ENCODE measurements at places on chromosomes 1 and 21.
A peak's percentile ranks its signal among the peaks of the same experiment; 100 is the strongest.

- DNase-seq = no peak
Measured at GRCh38 chr21:35035116-35035515, 14.0 kb downstream of the RUNX1 start.

- DNase-seq = no peak
Measured at GRCh38 chr1:48644905-48645605, 131.6 kb downstream of the BEND5 start.

GRCh38 chr1:24226749-24227148, 39.7 kb upstream of the IFNLR1 start:
- DNase-seq = no peak

- DNase-seq = no peak
Measured at GRCh38 chr1:42469727-42470126, 6.6 kb downstream of the CCDC30 start.

- no peak for DNase-seq
Measured at GRCh38 chr1:193451001-193451400, 264.6 kb upstream of the B3GALT2 start.

DNA sequence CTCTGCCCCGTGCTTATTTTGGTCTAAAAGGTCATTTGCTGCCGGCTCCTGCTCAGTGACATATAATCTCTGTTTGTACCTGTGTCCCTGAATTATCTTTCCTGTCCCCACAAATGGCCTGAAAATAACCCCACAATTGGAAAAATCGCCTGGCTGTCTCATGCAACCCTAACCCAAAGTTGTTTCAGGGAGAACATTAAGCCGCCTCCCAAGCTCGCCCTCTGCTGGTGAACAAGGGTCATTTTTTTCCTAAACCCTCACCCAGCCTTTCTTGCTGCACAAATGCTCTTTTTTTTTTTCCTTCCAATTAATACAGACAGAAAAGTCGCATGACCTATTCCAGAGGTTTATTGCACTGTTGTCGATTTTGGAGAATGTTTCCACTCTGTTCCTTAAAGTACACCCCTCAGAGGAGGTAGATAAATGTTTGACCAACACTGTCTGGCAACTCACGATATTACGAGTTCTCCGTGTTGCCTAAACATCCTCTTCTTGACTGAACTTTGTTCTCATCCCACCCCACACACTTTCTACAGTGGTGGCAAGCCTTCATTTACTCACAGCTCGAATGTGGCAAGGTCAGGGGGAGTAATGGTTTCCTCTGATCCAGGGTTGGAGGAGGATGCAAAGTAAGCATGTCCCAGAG, 148.7 kb downstream of the ZZZ3 start:
- peak; percentile 34 for DNase-seq

- no peak for DNase-seq
Measured at GRCh38 chr1:96238426-96238825, 483.2 kb upstream of the PTBP2 start.

GRCh38 chr21:40622531-40622930, 224.4 kb downstream of the DSCAM start:
- no peak for DNase-seq

DNA sequence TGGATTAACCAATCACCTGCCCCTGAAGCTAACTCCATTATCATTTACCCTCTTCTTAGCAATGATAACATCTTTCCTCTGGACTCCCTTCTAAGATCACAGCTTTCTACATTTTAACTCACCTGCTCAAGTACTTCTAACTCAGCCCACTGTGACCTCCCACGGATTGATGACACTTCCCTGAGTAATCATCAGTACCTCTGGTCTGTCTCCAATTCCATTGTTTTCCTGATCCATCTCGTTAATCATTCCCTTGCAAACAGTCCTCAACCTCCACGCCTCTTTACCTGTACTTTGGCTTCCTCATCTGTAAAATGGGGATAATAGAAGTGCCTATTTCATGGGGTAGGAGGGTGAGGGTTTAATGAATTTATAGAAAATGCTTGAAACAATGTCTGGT, 195.3 kb upstream of the APP start:
- DNase-seq = no peak

GRCh38 chr1:6969106-6969505, 183.9 kb downstream of the CAMTA1 start:
- DNase-seq = peak; percentile 13

DNA sequence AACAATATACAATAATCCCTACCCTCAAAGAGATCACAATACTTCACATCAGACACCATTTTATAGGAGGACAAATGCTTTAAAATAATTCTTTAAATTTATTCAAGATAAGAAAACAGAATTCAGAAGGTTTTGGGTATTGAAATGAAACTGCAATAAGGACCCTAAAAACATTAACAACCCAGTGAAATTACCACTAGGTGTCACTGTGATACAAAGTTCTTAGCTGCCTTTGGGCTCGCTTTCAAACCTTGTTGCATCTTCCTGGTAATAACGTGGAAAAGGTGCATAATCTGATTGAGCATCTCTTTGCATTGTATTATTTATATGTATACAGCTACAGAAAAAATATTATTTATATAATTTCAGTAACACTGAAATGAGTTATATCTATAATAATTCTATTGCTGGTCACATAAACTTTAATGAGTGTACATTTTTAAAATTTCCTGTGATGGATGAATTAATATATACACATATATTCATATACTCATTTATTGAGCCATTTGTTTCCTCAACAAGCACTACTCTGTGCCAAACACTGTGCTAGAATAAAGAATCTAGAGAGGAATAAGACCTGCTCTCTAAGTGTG, 185.2 kb downstream of the FAF1 start:
- DNase-seq = no peak

DNA sequence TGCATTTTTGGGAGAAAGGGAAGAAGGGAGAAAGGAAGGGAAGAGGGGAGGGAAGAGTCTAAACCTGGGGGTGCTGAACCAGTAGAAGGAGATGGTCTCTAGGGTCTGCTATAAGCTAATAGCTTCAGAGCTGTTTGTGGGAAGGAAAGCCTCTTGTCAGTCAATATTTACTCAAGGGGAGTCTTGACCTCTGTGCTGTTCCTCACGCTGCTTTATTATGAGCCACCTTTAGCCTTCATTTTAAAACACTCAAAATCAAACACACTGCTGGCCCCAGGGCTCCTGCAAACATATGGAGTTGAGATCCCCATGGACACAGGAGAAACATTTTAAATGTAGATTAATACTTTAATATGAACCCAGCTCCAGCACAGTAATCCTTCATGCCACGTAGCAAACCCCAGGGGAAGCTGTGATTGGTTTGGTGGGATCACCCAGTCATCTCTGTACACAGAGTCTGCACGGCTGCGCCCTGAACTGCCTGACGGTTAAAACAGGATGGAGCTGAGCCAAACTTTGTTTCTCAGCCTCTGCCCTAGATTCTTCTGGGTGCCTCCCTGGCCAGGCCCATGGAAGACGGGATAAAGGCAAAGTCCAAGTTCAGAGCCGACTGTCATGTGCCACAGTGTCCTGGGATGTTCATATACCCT, 40.2 kb upstream of the VWA5B1 start:
- DNase-seq = no peak

GRCh38 chr21:32206631-32207405, 72.0 kb downstream of the MIS18A start:
- DNase-seq = no peak

GRCh38 chr1:110094931-110095654, 17.1 kb upstream of the UBL4B start:
- no peak for DNase-seq

DNA sequence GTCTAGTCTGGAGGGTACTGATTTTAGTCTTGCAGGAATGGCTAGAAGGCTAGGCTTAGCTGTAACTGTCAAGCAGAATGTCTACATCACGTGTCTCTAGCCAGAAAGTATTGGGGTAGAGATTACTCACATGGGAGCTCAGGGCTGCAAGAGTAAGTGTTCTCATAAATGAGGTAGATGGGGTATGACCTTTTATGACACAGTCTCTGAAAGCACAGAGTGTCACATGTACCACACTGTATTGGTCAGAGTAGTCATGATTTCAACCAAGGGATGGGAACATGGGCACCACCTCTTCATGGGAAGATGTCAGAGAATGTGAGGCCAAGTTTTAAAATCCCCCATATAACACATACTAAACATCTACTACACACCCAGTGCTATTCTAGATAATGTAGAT, 2.9 kb downstream of the FYB2 start:
- DNase-seq = no peak

DNA sequence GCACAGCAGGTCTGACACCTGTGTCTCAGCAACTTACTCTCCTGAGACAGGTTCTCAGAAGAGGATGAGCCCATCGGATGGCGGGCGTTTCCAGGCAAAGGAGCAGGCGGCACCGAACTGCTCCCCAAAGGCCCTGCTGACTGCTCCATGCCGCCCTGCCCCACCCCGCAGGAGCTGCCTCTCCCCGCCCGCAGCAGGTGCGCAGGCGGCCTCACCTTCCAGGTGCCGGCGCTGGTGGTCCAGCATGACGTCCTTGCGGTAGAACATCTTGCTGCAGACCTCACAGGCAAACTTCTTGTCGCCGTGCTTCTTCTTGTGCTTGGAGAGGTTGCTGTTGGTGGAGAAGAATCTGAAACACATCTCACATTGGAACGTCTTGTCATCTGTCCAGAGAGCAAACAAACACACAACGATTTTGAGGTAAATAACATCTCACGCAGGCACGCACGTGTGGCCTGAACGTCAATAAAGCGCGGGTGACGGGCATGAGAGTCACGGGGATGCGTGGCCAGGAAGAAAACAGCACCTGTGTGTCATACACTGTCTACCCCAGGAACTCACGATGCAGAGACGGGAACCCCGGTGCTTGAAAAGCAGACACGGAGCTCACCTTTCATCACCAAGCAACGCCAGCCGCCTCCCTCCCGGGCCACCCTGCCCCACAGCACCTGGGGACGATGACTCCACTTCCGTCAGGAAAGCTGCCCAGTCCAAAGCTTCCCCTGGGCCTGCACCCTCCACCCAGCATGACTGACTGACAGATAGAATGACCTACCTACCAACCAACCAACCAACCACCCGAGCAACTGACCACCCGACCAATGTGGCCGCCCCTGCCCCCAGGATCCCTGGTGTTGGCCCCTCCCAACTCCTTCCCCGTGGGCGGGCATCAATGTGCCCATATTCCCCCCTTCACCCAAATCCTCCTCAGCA, 50.9 kb downstream of the PRDM15 start:
- no peak for DNase-seq

- no peak for DNase-seq
Measured at GRCh38 chr1:16184557-16185303, 27.7 kb downstream of the ARHGEF19 start.

DNA sequence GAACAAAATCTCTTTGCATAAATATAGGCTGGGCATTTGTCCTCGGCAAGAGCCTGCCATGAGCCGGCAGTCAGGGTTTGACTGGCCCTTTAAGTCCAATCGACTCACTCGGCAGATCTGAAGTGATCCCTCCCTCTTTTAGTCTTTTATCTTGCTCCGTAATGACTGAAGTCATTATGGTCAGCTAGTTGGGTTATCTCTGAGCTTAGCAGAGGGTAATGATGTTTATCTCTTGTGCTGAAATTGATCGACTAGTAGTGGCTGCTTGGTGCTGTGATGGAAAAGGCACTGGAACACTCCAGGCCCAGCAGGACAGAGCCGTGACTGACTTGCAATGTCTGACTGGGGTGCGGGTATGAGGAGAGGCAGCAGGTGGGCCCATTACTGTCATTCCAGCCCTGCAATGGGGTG, 468 bp upstream of the ABCA4 start:
- DNase-seq = no peak

DNA sequence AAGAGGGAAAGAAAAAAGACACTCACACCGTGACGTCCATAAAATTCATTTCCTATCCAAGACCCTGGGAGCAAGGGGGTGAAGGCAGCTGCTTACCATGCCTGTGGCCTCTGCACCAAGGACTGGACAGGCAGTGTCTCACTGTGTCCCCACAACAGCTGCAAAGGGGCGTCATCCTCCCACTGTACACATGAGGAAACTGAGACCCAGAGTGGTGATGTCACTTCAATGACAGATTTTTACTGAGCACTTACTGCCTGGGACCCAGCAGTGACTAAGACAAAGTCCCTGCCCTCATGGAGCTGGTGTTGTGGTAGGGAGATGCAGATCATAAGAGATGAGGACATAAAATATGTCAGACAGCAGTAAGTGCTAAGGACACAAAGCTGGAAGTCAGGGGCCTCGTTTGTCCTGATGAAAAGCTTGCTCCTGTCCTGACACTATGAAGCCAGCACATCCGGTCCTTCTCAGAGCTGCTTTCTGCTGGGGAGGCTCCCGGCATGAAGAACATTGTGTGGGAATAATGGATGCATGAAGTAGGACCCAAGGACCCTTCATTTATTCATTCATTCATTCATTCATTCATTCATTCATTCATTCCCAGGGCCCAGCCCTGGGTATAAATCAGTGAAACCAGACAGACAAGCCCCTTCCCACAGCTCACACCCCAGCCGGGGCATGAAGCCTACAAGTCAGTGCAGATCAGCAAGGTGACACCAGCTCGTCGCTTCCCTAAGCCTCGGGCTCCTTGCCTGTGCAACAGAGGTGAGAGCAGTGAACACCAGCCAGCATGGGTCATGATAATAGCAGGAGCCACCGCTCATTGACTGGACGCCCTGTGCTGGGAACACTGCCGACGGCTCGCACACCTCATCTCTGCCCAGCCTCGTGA, 473.7 kb downstream of the MATN1 start:
- DNase-seq = no peak

- DNase-seq = no peak
Measured at GRCh38 chr1:111729946-111730681, 9.1 kb downstream of the INKA2 start.

- DNase-seq = no peak
Measured at GRCh38 chr1:111920221-111921024, 69.0 kb downstream of the KCND3 start.

GRCh38 chr21:45818276-45818903, 163.2 kb upstream of the COL6A1 start:
- no peak for DNase-seq

- DNase-seq = peak; percentile 14
Measured at GRCh38 chr1:221439008-221439746, 302.7 kb downstream of the DUSP10 start.

- DNase-seq = no peak
Measured at GRCh38 chr1:37666241-37666867, 26.0 kb upstream of the CDCA8 start.

DNA sequence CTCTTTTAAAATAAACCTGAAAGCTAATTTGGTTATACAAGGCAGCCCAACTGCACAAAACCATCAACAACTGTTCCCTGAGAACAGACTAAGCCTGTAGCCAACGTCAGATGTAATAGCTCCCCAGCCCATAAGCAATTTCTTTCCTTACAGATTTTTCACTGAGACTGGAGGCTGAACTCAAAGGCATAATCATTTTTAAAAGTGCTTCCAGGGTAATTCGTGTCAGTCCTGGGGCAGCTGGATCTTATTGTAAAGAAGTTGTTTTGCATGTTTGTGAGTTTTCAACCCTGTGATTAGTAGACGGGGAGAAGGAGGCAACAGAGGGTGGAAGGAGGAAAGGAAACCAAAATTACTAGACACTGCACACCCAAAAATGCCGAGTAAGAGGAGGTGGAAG, 3.2 kb downstream of the DPT start:
- no peak for DNase-seq

- DNase-seq = no peak
Measured at GRCh38 chr1:15720861-15721260, 15.2 kb upstream of the SLC25A34 start.

- DNase-seq = no peak
Measured at GRCh38 chr1:208977012-208977411, 606.5 kb upstream of the CAMK1G start.

GRCh38 chr1:60129911-60130310, 56.3 kb upstream of the C1orf87 start:
- no peak for DNase-seq

All from stimulated activated CD8-positive, alpha-beta memory T cell treated with anti-CD3 and anti-CD28 coated beads, Interleukin-2, amount 100 ng/mL, for 48 hours (primary cell).